A549 treated with RU486 at 1 μM for 4 hours (cell line): ENCODE measurements at places on chromosomes 2 and 18. TPM values are rescaled to one million over a fixed set of nuclear protein-coding genes. Genes with fewer than 3 reads are reported as not detected.

Gene LIMS4
- 0.37 to 1.1 TPM (median 0.56 TPM) in 5 replicates for total RNA-seq

Gene DPP4
- 0.30 to 0.71 TPM (median 0.62 TPM) in 5 replicates for total RNA-seq

Gene ZEB2
- 3.7 to 7.3 TPM (median 5.9 TPM) in 5 replicates for total RNA-seq

Gene DLX1
- 3.5 to 4.3 TPM (median 3.9 TPM) in 5 replicates for total RNA-seq

Gene MC5R
- total RNA-seq = 0.07 TPM in 1 of 5 replicates, not detected in the others

Gene MARCO
- total RNA-seq = 0.08 to 0.23 TPM in 2 of 5 replicates, not detected in the others

Gene NGEF
- total RNA-seq = 15.4 to 20.7 TPM (median 16.8 TPM) in 5 replicates

Gene FAP
- 0.06 TPM in 1 of 5 replicates, not detected in the others for total RNA-seq

Gene NTSR2
- not detected in 5 replicates for total RNA-seq

Gene CEP76
- 5.6 to 8.3 TPM (median 7.8 TPM) in 5 replicates for total RNA-seq

Gene RNU2-63P
- total RNA-seq = not detected in 5 replicates

Gene LIMS3
- total RNA-seq = not detected in 5 replicates

Gene FEV
- total RNA-seq = not detected in 5 replicates

Gene DNAH7
- 0.56 to 1.7 TPM (median 1.0 TPM) in 5 replicates for total RNA-seq

Gene B3GNT7
- total RNA-seq = 1.7 to 2.6 TPM (median 2.0 TPM) in 5 replicates

Gene TUBA4B
- total RNA-seq = 0.18 to 0.69 TPM (median 0.35 TPM) in 5 replicates

Gene ZNF521
- not detected in 5 replicates for total RNA-seq

Gene OXER1
- not detected in 5 replicates for total RNA-seq

Gene ARHGAP28
- 0.05 to 0.48 TPM (median 0.08 TPM) in 3 of 5 replicates, not detected in the others for total RNA-seq

Gene IL1A
- 0.10 to 0.23 TPM (median 0.12 TPM) in 5 replicates for total RNA-seq

Gene THUMPD2
- total RNA-seq = 13.7 to 16.5 TPM (median 14.6 TPM) in 5 replicates

Gene FSHR
- 0.07 TPM in 1 of 5 replicates, not detected in the others for total RNA-seq

Gene OR6B2
- total RNA-seq = not detected in 5 replicates

Gene CCBE1
- 9.2 to 13.7 TPM (median 9.7 TPM) in 5 replicates for total RNA-seq

Gene SULT1C2
- 0.29 to 0.83 TPM (median 0.59 TPM) in 5 replicates for total RNA-seq

Gene DOK1
- total RNA-seq = 4.2 to 6.3 TPM (median 5.4 TPM) in 5 replicates

Gene C1GALT1C1L
- total RNA-seq = 1.7 to 2.5 TPM (median 2.0 TPM) in 5 replicates

Gene ANTXR1
- total RNA-seq = 105 to 165 TPM (median 147 TPM) in 5 replicates

Gene QPCT
- 17.2 to 23.1 TPM (median 18.9 TPM) in 5 replicates for total RNA-seq

Gene G6PC2
- not detected in 5 replicates for total RNA-seq

Gene STPG4
- total RNA-seq = 0.10 to 0.17 TPM in 2 of 5 replicates, not detected in the others

Gene UGT1A3
- 0.10 to 0.22 TPM (median 0.13 TPM) in 3 of 5 replicates, not detected in the others for total RNA-seq

Gene POTEI
- total RNA-seq = not detected in 5 replicates

Gene GALNT3
- total RNA-seq = not detected in 5 replicates

Gene ALKAL2
- not detected in 5 replicates for total RNA-seq

Gene SERPINB13
- not detected in 5 replicates for total RNA-seq

Gene CROCC2
- total RNA-seq = not detected in 5 replicates

Gene IL36A
- not detected in 5 replicates for total RNA-seq

Gene ADAM23
- total RNA-seq = 8.5 to 11.2 TPM (median 9.6 TPM) in 5 replicates

Gene ACADL
- 0.09 to 0.18 TPM in 2 of 5 replicates, not detected in the others for total RNA-seq

Gene STARD6
- total RNA-seq = not detected in 5 replicates

Gene TNS1
- 5.3 to 13.3 TPM (median 9.4 TPM) in 5 replicates for total RNA-seq

Gene LMAN2L
- total RNA-seq = 20.2 to 24.1 TPM (median 22.8 TPM) in 5 replicates

Gene OTOS
- not detected in 5 replicates for total RNA-seq

Gene LRRC30
- not detected in 5 replicates for total RNA-seq

Gene TEX44
- not detected in 5 replicates for total RNA-seq

Gene POMC
- total RNA-seq = not detected in 5 replicates

Gene ADCY3
- total RNA-seq = 68.6 to 82.8 TPM (median 76.2 TPM) in 5 replicates

Gene EVX2
- 0.02 TPM in 1 of 5 replicates, not detected in the others for total RNA-seq

Gene DNAJC5G
- not detected in 5 replicates for total RNA-seq

Gene SERPINB3
- total RNA-seq = 0.09 to 0.21 TPM (median 0.14 TPM) in 3 of 5 replicates, not detected in the others

Gene CPO
- total RNA-seq = not detected in 5 replicates

Gene DCDC2C
- total RNA-seq = 0.24 to 0.54 TPM (median 0.30 TPM) in 5 replicates

Gene OSBPL6
- 5.7 to 8.7 TPM (median 7.0 TPM) in 5 replicates for total RNA-seq
